ENCODE measurements at places on chromosomes 5 and 9. TPM values are rescaled to one million over a fixed set of nuclear protein-coding genes. Genes with fewer than 3 reads are reported as not detected.

DNAI1 gene
- total RNA-seq: not detected

RAB3C gene
- not detected for total RNA-seq

SLC27A6 gene
- total RNA-seq: not detected

SLC1A3 gene
- 33.9 TPM for total RNA-seq

ACTBL2 gene
- total RNA-seq: 0.23 TPM

All from smooth muscle cell of the coronary artery (primary cell).